ENCODE measurements at places on chromosomes 16 and 17.
A peak's percentile ranks its signal among the peaks of the same experiment; 100 is the strongest.

- DNase-seq, result peak; percentile 51
Measured at GRCh38 chr17:7549401-7550055, 670 bp downstream of the TNFSF12 start.

- no peak for DNase-seq
Measured at GRCh38 chr16:81585785-81586184, 141.2 kb downstream of the CMIP start.

- no peak for DNase-seq
Measured at GRCh38 chr16:2432286-2432685, 3.0 kb downstream of the CCNF start.

GRCh38 chr17:8146381-8147140 lies 5.6 kb downstream of the PER1 start:
- DNase-seq, result no peak

DNA sequence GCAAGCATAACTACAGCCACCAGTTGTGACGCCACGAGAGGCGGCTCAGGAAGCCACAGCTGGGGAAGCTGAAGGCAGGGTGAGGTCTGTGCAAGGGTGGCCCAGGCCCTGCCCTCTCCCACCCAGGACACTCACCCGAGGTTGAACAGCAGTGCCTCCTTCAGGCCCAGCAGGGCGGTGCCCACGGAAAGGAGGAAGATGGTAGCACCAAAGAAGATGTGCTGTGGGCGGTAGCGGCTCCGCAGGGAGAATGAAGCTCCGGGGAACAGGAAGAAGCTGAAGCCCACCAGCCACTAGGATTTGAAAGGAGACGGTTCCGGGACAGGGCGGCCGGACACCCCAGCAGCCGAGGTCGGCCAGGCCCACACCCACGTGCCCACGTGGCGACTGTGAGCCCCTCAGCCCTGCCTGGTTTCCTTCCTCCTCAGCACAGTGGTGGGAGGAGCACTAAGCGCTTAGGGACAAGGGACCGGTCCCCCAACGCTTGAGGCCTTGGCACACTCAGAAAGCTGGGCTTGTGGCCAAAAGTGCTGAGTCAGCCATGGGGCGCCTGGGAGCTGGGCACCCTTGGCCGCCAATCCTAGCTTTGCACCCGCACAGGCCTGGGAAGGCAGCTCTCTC lies 11.0 kb downstream of the CYB561 start:
- peak; percentile 29 for DNase-seq

DNA sequence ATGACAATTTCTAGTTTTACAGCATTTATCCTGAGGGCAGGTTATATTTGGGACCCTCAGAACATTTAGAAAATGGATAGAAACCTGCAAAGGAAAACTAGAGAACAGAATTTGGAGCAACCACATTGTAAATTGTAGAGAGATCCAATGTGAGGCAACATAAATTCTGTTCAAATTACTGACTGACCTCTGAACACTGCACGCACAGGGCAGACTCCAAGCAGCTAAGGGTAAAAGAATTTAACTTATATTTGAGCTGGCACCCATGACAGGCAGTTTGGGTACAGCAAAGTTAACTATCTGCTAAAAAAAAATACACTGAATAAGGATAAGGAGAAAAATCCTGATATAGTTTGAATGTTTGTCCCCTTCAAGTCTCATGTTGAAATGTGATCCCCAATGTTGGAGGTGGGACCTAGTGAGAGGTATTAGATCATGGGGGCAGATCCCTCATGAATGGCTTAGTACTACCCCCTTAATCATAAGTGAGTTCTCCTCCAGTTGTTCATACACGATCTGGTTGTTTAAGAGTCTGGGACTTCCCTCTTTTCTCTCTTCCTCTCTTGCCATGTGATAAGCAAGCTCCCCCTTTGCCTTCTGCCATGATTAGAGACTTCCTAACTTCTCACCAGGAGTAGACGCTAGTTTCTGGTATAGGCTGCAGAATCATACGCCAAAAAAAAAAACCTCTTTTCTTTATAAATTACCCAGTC lies 75.7 kb downstream of the FBXL20 start:
- no peak for DNase-seq

- no peak for DNase-seq
Measured at GRCh38 chr16:25568991-25569390, 122.8 kb upstream of the HS3ST4 start.

- peak; percentile 16 for DNase-seq
Measured at GRCh38 chr17:65191811-65192740, 54.9 kb downstream of the RGS9 start.

GRCh38 chr16:968620-969019 lies 2.2 kb downstream of the LMF1 start:
- DNase-seq, result no peak

DNA sequence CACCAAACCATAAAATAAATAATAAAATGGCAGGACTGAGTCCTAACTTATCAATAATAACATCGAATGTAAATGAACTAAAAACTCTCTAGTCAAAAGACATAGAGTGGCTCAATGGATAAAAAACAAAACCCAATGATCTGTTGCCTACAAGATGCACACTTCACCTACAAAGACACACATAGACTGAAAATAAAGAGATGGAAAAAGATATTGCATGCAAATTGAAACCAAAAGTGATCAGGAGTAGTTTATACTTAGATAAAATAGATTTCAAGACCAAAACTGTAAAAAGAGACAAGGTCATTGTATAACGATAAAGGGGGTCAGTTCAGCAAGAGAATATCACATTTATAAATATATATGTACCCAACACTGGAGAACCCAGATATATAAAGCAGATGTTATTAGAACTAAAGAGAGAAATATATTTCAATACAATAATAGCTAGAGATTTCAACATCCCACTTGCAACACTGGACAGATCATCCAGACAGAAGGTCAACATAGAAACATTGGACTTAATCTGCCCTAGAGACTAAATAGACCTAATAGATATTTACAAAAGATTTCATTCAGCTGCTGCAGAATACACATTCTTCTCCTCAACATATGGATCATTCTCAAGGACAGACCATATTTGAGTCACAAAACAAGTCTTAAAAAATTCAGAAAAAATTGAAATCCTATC lies 29.8 kb downstream of the SLC47A2 start:
- no peak for DNase-seq

DNA sequence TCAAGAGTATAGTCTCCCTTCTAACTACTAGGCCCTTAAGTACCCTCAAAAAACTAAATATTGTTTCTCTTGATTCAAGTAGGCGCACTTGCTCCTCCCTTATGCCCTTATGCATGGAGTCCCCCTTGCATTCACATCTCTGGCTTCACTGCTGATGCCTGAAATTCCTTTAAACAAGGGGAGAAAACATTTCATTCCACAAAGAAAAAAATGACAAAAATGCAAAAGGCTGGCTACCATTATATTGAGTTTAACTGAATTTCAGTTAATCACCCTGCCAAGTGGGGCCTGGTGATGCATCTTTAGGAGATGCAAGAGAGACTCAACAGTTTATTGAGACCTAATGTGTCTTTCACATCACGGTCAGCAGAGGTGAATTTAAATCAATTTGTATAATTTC lies 35.6 kb downstream of the CRLF3 start:
- DNase-seq, result no peak

GRCh38 chr17:19370493-19370960 lies 7.8 kb upstream of the MAPK7 start:
- no peak for DNase-seq

GRCh38 chr17:66337268-66337667 lies 34.9 kb downstream of the PRKCA start:
- DNase-seq, result no peak

DNA sequence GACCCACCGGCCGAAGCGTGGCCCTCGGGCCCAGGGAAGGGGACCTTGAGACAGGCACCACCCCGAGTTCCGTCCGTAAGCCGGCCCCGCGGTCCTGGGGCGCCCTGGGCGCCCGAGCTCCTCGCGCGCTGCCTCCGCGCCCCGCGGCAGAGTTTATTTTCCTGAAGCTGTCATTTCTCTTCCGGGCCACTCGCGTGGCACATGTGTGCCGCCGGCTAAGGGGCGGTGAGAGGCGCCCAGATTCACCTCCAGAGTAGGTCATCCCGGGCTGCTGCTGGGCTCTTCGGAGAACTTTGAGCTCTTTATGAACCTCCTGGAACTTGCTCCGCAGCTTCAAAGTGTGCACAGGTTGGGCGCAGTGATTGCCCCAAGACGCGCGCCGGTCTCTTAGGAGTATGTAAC lies 489 bp downstream of the ZC3H18 start:
- DNase-seq, result peak; percentile 53

- DNase-seq, result no peak
Measured at GRCh38 chr16:14455573-14455972, 174.5 kb downstream of the PARN start.

GRCh38 chr16:12529582-12529981 lies 274.1 kb downstream of the CPPED1 start:
- no peak for DNase-seq

- DNase-seq, result no peak
Measured at GRCh38 chr16:50861451-50861850, 119.6 kb downstream of the CYLD start.

- DNase-seq, result no peak
Measured at GRCh38 chr17:79104898-79105600, 30.4 kb downstream of the ENGASE start.

- DNase-seq, result no peak
Measured at GRCh38 chr16:65469116-65469515, 347.3 kb upstream of the CDH11 start.

DNA sequence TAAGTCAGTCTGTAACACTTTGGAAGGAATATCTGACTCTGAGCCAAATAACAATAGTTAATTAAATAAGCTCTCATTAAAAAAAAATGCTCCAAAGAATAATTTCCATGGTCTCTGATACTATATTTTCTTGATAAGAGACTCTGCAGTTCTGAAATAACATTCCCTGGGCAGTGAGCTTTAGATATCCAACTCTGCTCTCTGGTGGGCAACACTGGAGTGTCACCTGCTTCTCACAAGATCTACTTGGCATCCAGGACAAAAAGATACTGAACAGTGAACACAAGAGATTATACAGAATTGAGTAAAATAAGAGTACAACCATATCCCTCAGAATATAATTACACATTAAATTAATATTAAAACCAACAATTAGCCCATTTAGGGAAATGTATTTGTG lies 13.7 kb downstream of the BLMH start:
- DNase-seq, result no peak

- peak; percentile 37 for DNase-seq
Measured at GRCh38 chr16:89764711-89765201, 43.4 kb downstream of the ZNF276 start.

GRCh38 chr16:26457882-26458281 lies 608.8 kb upstream of the C16orf82 start:
- DNase-seq, result no peak

DNA sequence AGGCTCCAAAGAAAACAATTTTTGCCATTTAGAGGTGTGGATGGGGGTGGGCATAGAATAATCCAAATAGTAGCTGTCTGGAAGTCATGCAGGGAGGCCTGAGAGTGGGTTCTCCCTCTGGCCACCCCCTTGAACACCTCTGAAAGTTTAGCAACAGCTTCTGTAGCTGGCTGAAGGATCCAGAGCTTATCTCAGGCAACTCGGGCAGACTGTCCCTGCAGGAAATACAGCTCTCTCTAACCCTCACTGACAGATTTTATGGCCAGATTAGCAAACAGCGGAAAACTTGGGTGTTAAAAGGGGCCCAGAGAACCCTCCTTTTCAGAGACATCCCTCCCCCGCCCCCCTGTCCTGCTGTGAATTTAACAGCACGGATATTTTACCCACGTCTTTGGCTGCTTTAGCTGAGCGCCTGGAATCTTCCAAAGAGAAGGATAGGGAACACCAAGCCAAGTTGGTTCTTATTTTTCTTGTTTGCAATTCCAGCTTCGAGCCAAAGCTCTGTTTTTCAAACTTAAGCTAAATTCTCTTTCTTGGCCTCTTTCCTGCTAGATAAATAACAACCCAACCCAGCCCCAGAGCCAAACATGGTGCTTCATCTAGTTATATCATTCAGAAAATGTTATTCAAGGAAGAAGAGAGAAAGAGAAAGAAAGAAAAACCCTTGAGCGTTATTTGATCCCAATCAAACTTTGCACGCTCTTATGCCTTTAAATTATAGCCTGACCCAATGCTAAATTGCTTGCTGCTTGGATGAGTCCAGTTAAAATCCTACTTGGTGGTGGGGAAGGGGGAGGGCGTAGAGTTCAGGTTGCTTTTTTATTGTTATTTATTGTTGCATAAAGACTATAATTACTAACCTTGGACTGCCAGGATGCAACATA lies 2.3 kb upstream of the HOXB2 start:
- no peak for DNase-seq

DNA sequence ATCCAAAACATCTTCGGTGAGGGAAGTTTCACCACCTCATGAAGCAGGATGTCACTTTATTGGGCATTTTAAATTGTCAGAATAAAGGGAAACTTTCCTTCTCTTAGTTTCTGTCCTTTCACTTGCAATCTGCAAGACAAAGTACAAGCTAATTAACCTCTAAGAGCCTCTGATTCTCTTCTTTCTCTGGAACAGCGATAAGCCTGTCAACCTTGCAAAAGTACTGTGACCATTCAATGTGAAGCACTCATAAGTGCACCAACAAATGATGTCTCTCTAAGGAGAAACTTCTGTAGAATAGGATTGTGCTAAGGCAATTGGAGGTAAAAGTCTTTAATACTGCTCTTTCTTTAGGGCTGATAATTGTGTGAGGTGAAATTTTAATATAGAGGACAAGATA lies 1622.3 kb downstream of the CDH8 start:
- no peak for DNase-seq

DNA sequence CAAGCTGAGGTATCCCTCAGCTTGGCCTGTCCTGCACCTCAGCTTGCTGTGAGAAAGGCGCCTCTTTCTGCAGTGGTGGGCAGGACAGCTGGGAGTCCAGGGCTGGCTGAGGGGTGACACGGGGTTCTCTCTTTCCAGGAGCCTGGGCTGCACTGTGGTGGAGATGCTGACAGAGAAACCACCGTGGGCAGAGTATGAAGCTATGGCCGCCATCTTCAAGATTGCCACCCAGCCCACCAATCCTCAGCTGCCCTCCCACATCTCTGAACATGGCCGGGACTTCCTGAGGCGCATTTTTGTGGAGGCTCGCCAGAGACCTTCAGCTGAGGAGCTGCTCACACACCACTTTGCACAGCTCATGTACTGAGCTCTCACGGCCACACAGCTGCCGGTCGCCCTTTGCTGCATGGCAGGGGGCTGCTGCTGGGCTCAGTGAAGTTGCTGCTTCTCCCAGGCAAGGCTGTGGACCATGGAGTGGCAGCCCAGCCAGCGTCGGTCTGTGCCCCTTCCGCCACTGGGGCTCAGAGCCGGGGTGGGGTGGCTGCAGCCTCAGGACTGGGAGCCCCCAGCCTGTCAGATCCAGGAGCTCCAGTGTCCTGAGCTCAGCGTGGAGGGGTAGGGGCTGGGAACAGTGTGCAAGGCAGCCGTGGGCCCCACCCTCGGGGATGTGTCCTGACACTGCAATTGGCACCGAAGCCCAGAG lies 6.4 kb downstream of the LIMD2 start:
- DNase-seq, result no peak

GRCh38 chr16:71201054-71201453 lies 29.5 kb downstream of the HYDIN start:
- DNase-seq, result no peak

All from activated naive CD4-positive, alpha-beta T cell treated with Interleukin-2 at 50 U/mL for 16 hours (primary cell).